ENCODE measurements at places on chromosomes 7 and 10. TPM values are rescaled to one million over a fixed set of nuclear protein-coding genes. Genes with fewer than 3 reads are reported as not detected.

GRCh38 chr7:132410385-132410784 lies 165.9 kb downstream of the PLXNA4 start:
- peak; percentile 68 for DNase-seq

- no peak for DNase-seq
Observed at GRCh38 chr7:38585572-38586354, 45.4 kb downstream of the AMPH start.

- DNase-seq: no peak
Observed at GRCh38 chr10:59354434-59354833, 7.9 kb downstream of the FAM13C start.

GRCh38 chr7:109062798-109063197 lies 493.1 kb downstream of the DNAJB9 start:
- DNase-seq: no peak

Gene INA
- not detected for total RNA-seq

DNA sequence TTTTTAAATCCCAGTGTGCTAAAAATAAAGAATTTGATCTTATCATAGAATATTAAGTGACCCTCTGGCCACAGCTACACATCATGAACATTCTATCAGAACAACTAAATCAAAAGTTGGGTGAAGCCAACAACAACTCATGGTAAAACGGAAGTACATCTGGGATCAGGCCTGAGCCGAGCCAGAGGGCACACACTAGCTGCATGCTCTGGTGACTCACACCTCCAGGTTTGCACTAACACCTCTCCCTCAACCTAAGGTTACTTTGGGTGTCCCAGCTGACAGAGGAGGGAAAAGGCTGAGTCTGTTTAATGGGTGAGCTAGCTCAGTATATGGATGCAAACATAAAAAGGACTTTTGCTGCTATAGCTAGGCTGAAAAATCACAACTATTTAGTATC lies 281.6 kb downstream of the HGF start:
- no peak for DNase-seq

Gene HECW1
- not detected for total RNA-seq

Gene PSMC2
- total RNA-seq: 117 TPM

DNA sequence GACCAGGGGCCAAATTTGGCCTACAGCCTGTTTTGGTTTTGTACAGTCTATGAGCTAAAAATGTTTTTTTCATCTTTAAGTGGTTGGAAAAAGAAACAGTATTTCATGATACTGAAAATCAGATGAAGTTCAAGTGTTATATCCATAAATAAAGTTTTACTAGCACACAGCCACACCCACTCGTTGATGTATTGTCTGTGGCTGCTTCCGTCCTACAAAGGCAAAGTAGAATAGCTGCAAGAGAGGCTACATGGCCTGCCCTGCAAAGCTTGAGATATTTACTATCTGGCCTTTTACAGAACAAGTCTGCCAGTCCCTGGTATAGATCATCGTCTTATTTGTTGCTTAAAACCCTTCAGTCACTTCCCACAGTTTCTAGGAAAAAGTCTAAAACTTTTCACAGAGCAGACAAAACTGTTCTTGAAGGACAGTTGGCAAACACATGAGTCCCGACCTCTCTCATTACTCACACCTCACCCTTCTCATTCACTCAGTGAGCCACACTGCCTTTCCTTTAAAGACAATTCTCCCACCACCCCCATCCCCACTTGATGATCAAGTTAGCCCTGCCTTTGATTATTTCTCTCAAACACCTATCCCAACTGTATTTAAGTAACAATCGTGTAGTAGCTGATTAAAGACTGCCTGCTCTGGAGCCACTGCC lies 9.9 kb downstream of the RHEB start:
- DNase-seq: no peak

DNA sequence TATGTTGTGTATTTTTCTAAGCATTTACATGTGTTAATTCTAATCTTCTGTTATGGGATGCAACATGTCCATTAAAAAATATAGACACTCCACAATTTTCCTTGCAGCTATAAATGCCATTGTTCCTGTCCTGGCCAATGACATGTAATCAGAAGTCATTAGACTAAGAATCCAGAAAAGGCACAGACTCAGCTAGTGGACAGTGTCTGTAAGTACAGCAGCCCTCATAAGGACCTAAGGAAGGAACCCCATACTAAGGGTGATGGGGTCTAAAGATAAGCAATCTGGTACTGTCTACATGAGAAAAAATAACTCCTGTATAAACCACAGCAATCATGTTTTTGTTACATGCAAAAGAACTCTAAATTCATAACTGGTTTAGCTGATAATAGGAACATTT lies 115.9 kb downstream of the GPR85 start:
- DNase-seq: no peak

Gene CCDC136
- total RNA-seq: 4.4 TPM

- no peak for DNase-seq
Observed at GRCh38 chr7:157900011-157900410, 563.2 kb downstream of the DNAJB6 start.

Gene SFMBT2
- 11.9 TPM for total RNA-seq

Gene PALD1
- total RNA-seq: 5.6 TPM

DNA sequence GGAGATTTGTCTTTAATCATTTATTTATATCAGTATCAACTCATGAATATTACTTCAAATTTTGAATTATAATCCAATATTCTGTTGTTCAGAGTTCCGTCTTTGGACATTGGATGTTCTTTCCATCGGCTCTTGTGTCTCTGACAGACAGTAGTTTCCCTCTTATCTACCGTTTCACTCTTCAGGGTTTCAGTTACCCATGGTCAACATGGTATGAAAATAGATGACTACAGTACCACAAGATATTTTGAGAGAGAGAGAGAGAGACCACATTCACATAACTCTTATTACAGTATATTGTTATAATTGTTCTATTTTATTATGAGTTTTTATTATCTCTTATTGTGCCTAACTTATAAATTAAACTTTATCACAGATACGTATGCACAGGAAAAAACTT lies 6.8 kb downstream of the SHTN1 start:
- no peak for DNase-seq

Gene GIMAP2
- 4.8 TPM for total RNA-seq

Gene FGL2
- 29.4 TPM for total RNA-seq

DNA sequence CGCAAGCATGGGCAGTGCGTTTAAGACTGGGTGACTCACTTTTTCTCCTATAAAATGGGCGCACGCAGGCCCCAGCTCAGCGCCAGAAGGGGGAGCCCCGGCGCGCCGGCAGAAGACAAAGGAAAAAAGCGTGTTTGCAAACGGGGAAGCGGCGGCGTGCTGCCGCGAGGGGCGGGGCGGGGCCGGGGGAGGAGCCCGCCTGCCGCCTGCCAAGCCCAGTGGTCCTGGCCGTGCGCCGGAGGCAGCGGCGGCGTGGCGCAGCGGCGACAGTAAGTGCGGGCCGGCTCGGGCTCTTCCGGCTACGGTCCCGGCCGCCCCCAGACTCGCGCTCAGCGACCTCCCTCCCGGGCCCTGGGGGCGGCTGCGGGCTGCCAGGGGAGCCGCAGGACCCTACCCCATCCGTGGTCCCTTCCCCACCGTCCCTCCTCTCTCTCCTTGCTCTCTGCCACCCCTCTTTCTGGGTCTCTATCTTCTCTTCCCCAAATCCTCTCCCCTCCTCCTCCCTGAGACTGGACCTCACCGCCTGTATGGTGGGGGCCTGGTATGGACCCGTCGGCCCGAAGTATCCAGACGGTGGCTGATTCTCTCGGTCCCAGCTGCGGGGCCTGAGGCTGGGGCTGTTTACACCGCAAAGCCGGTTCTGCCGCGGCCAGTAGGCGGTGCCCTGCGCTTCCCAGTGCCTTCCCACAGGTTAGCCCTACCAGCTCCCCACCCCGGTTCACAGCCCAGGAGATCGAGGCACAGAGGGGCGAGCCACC lies at the start of gene SLC29A3:
SLC29A3 (plus strand) TSS at position 218 of the 758 bp plus-strand sequence; CDS start at position 269, 51 bp downstream.
- peak; percentile 94 for DNase-seq

- DNase-seq: no peak
Observed at GRCh38 chr10:21402606-21403083, 122.8 kb downstream of the SKIDA1 start.

Gene HOXA13
- not detected for total RNA-seq

Gene DUSP5
- 12.4 TPM for total RNA-seq

DNA sequence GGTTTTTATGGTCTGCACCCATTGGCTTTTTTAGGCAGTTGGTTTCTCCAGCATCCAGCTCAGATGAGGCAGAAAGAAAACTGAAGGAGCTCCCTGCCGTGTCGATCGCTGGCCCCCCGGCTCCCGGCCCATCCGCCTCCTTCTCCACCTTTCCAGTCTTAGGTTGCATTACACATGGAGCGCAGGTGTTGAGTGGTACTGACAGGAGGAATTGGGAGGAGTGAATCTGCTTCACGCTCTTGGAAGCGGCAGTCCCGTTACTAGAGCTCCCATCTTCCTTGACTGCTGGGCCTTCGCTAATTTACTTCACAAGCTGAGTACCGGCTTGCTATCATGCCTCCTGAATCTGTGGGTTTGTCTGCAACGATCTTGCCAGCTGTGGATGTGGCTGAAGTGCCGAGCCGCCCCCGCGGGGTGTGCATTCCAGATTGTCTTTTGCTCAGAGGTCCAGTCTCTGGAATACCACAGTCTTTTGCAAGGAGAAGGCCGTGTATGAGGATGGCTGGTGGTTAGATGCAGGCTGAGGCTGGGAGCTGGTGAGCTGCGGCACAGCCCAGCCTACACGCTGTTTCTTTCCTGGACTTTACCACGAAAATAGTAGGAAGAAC lies 17.1 kb downstream of the IQCE start:
- DNase-seq: no peak

GRCh38 chr7:55140221-55140940 lies 121.6 kb downstream of the EGFR start:
- peak; percentile 76 for DNase-seq

- no peak for DNase-seq
Observed at GRCh38 chr10:8112942-8113442, 58.5 kb downstream of the GATA3 start.

- DNase-seq: no peak
Observed at GRCh38 chr10:31148951-31149350, 117.3 kb upstream of the ZNF438 start.

GRCh38 chr7:2140216-2141020 lies 92.3 kb downstream of the MAD1L1 start:
- no peak for DNase-seq

Gene HEPACAM2
- total RNA-seq: not detected

DNA sequence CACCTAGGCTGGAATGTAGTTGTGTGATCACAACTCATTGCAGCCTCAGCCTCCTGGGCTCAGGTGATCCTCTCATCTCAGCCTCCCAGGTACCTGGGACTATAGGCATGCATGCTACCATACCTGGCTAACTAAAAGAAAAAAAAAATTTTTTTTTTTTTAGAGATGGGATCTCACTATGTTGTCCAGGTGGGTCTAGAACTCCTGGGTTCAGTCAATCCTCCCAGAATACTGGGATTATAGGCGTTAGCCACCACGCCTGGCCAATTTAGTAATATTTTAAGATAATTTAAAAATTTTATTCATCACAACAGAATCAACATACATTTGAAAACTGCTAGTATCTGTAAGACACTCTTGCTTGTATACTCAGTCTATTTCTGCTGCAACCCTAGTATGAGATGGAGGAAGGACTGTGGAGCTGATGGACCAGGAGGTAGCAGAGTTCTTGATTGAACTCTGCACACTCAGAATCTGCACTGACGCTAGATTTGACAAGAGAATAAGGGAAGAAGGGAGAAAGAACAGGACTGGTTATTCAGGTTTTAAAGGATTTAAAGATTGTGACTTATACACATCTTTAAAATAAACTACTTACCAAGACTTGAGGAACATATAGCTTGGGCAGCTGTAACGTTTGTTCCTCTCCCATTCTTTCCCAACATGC lies 57.6 kb downstream of the VCL start:
- DNase-seq: no peak

DNA sequence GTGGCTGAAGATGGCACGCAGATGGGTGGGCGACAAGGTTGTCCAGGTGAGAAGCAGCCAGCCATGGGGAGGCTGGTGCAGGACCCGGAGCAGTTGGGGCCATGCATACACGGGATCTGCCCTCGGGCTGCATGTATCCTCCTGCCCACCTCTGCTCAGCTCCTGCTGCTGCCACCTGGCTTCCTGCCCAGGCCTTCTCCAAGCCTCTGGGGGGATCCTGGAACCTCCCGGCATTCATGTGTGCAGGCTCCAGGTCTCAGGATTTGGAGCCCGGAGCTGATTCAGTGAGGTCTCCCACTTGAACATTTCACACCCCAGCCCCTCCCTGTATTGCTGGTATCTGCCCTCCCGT lies 27.0 kb downstream of the PDGFA start:
- DNase-seq: peak; percentile 6

Gene PNLIPRP2
- not detected for total RNA-seq

Gene CRHR2
- 0.46 TPM for total RNA-seq

Gene SP4
- total RNA-seq: 10.7 TPM

GRCh38 chr10:30417301-30417700 lies 16.7 kb upstream of the MAP3K8 start:
- no peak for DNase-seq

Gene MKX
- 0.47 TPM for total RNA-seq

- no peak for DNase-seq
Observed at GRCh38 chr10:68938117-68938516, 17.9 kb upstream of the DDX21 start.

GRCh38 chr7:2471396-2471795 lies 4.8 kb downstream of the GRIFIN start:
- DNase-seq: peak; percentile 84

Data from right cardiac atrium (tissue), 5 donors.